Hair follicular keratinocyte (primary cell): ENCODE measurements at places on chromosomes 5 and 9. TPM values are rescaled to one million over a fixed set of nuclear protein-coding genes. Genes with fewer than 3 reads are reported as not detected.

The LNPEP gene
- total RNA-seq = 20.4 and 22.8 TPM in 2 replicates

The STKLD1 gene
- 0.19 TPM in 1 of 2 replicates, not detected in the other for total RNA-seq

The ANKRD31 gene
- total RNA-seq = under 0.01 TPM in 1 of 2 replicates, not detected in the other

The IL9 gene
- total RNA-seq = not detected in 2 replicates

The PCDHGA11 gene
- 0.84 and 0.94 TPM in 2 replicates for total RNA-seq

The SLC25A48 gene
- not detected in 2 replicates for total RNA-seq

The BARHL1 gene
- total RNA-seq = not detected in 2 replicates

The SLC2A8 gene
- 16.5 and 17.0 TPM in 2 replicates for total RNA-seq

The SPATA9 gene
- total RNA-seq = not detected in 2 replicates

The TAF11L5 gene
- total RNA-seq = not detected in 2 replicates

The WDR38 gene
- not detected in 2 replicates for total RNA-seq

The SLC34A3 gene
- total RNA-seq = not detected in 2 replicates

The PLPP7 gene
- total RNA-seq = 0.08 and 0.23 TPM in 2 replicates

The PCDHGA9 gene
- 0.53 and 0.70 TPM in 2 replicates for total RNA-seq

The ACTBL2 gene
- total RNA-seq = 0.04 TPM in 1 of 2 replicates, not detected in the other
